ENCODE measurements at places on chromosomes 4 and X.
A peak's percentile ranks its signal among the peaks of the same experiment; 100 is the strongest.

DNA sequence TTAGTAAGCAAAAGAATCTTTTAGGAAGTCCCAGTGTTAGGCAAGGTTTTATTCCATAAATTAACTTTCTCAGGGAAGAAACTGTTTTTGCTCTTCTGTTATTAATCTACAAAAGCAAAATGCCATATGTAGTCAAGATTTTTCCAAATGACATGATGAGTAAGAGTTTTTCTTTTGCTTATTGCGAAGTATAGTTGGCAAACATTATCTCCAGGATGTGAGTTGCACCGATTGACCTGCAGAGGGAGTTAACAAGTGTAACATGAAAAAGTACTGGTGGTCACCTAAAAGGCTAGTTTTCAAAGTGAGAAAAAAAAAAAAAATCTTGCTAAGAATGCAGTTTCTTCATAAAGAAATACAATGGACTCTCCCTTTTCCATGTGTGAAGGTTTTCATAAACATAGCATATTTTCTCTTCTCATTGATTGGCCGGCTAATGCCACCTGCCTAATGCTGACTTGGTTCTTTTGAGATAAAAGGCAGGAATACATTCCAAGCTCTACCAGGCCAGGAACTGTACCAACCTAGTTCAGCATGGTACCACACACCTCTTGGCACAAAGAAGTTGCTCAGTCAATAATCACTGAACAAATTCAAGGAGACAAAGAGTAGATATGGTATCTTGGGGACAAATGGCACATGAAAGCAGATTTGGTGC is 100.2 kb downstream of the LNX1 start:
- peak; percentile 95 for DNase-seq

DNA sequence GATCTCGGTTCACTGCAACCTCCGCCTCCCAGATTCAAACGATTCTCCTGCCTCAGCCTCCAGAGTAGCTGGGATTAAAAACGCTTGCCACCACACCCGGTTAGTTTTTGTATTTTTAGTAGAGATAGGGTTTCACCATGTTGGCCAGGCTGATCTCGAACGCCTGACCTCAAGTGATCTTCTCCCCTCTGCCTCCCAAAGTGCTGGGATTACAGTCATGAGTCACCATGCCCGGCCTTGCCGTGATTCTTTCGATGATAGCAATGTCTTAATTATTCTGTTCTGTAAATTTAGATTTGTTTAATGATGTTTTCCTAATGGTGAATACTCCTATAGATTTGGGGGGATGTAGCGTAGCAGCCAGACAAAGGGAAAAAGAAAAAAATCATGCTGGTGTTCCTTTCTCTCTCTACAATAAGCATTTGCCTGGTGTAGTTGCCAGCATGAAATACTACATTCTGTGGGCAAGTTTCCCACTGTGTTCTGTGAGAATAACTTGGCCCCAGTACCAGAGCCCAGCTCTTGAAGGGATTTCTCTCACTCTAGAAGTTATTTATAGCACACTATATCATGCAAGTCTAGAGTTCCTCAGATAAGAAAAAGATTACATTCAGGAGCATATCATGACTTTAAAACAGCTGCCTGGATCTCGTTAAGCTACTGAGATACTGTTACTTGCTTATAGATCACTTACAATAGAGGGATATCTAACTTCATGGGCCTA is 15.4 kb downstream of the NIPAL1 start:
- DNase-seq = no peak

- no peak for DNase-seq
Measured at GRCh38 chrX:153805436-153805835, 11.0 kb downstream of the SSR4 start.

- no peak for DNase-seq
Measured at GRCh38 chr4:148229028-148229427, 213.2 kb downstream of the NR3C2 start.

DNA sequence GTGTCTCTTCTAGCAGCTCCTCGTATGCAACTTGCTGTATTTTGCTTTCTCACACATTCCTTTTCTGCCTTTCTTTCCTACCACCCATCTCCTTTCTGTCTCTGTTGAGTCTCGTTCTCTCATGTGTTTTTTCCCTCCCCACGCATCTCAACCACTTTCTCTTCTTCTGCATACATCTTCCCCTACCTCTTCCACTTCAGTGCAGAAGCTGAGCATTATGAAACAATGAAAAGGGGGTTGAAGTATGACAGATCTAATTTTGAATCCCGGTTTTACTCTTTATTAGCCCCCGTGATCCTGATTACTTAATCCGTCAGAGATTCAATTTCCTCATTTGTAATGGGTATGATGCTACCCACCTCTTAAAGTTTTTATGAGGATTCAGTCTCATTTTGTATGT is 7.3 kb downstream of the FAM241A start:
- DNase-seq = no peak

DNA sequence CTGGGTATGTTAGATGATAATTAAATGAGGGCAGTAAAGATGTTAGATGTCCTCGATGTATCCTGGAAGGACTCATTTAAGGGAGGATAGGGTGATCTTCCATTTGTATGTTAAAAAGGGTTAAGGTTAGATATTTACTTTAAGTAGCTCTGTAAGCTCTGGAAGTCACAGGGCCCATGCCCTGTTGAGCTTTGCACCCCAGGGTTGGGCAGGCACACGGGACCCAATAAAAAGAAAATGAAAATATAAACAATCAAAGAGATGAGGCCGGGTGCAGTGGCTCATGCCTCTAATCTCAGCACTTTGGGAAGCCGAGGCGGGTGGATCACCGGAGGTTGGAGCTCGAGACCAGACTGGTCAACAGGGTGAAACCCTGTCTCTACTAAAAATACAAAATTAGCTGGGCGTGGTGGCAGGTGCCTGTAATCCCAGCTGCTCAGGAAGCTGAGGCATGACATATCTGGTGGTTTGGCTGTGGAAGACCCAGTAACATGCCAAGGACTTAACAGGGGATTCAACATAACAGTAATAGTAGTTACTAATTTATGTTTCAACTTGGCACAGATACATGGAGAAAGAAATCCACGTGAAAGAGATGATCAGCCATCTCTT is 16.9 kb upstream of the PHEX start:
- no peak for DNase-seq

- no peak for DNase-seq
Measured at GRCh38 chr4:22031423-22031822, 82.9 kb upstream of the KCNIP4 start.

GRCh38 chrX:150848914-150849365 is 49.5 kb downstream of the CD99L2 start:
- no peak for DNase-seq

DNA sequence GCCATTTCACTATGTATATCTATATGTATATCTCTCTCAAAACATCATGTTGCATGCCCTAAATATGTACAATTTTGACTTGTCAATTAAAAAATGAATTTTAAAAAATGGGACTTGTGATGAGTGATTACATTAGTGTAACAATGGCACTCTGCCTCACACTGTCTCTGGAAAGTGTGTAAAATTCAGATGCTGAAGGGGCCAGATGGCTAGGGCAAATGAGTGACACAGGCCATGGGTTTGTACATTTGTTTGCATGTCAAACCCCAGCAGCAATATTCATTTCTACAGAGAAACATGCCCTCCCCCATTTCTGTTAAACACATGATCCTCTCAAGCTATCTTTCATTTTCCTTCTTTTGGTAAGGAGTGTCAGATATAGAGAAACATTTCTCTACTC is 8.1 kb downstream of the SCARB2 start:
- no peak for DNase-seq

DNA sequence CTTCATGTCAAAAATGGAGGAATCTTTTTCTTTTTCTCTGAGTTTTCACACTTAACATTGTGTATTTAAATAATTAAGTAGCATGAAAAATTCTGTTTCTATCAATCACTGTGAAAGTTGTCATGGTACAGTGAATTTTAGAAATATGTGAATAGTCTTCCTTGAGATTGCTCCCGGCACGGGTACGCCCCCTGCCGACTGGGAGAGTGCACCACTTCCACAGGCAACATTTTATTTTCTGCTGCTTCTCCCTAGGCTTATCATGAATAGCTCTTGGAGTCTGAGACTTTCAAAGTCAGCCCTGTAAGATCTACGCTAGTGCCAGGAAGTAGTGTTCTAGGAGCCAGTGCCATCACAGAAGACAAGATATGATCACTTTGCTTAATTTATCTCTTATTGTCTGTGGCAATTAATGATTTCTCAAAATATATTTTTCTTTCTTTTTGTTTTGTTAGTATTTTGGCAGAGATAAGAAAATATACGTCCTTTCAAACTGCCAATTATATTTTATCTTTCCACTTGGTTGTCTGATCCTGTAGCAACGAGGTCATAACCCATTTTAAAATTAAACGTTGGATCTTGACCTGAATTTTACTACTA is 763.8 kb upstream of the AADAT start:
- DNase-seq = no peak

DNA sequence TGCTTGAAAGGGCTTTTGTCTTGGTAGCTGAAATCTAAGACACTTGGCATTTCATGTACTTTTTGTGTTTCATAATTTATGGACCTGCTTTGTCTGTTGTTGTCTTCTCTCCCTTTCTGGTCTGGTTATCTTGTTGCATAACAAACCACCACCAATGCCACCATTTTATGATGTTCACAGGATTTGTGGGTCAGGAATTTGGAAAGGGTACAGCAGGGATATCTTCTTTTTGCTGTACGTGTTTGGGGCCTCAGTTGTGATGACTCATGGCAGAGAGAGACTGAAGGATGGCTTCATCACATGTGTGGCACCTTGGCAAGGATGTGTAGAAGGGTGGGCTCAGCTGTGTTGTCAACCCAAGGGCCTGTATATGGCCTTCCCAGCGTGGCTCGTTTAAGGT is 35.2 kb downstream of the KDM6A start:
- DNase-seq = no peak

DNA sequence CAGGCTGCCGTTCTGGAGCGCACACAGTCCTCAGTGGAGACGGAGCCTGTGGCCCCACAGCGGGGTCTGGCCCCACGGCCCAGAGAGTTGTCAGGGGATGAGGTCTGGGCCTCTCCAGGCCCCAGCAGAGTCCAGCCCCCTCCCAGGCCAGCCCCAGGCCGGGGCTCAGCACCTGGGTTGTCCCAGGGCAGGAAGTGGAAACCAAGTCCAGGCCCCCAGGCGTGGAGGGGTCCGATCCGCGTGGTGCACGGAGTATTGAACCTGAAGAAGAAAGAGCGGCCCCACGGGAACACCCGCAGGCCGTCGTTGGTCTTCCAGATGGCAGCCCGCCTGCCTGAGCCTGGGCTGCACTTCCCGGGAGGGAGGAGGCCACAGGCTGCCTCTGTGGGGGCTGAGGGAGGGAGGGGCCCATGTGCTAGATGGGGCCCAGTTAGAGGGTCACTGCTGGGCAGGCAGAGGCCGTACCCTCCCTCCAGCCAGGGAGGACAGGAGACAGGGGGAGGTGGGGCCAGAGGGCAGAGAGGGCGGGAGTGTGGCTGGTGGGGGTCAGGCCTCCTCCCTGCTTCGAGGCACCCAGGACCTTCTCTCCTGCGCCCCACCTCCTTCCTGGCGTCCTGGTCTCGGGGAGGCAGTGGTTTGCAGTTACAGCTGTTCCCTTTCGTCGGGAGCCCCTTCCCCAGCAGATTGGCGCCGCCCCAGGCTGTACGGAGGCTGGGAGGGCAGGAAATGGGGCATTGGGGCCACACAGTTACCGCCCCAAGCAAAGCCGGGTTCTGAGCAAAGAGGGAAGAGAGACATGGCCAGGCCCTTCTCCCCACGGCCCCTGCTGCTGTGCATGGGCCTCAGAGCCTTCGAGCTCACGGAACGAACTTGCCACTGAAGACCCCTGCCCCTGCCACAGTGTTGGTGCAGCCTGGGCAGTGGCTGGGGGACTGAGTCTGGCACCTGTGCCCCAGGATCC is 8.1 kb downstream of the HGFAC start:
- no peak for DNase-seq

DNA sequence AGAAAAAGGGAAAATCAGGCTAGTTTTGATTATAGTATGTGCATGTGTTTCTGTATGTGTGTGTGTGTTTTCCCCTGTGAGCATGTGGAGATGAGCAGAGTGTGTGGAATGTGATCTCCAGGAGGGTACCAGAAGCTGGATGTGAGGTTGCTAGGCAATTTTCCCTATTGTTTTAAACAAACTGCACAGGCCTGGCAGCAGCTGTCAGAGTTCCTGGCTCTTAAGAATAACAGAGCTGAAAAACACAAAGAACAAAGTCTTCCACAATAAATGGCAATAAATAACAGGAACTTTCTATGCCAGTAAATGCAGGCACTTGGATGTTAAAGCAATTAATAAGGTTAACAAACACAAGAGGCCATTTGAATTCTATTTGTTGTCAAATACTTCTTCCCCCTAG is 344.6 kb upstream of the CTSO start:
- peak; percentile 76 for DNase-seq

GRCh38 chrX:20382518-20383297 is 116.0 kb upstream of the RPS6KA3 start:
- DNase-seq = no peak

GRCh38 chr4:72358483-72358882 is 210.5 kb downstream of the ADAMTS3 start:
- no peak for DNase-seq

GRCh38 chrX:15686818-15687685 is 22.4 kb upstream of the CLTRN start:
- DNase-seq = peak; percentile 23

GRCh38 chr4:14446311-14446710 is 556.0 kb upstream of the CPEB2 start:
- no peak for DNase-seq

GRCh38 chr4:7058792-7059191 is 9.1 kb downstream of the GRPEL1 start:
- no peak for DNase-seq

GRCh38 chrX:57282568-57282967 is 3.9 kb upstream of the FAAH2 start:
- DNase-seq = no peak

DNA sequence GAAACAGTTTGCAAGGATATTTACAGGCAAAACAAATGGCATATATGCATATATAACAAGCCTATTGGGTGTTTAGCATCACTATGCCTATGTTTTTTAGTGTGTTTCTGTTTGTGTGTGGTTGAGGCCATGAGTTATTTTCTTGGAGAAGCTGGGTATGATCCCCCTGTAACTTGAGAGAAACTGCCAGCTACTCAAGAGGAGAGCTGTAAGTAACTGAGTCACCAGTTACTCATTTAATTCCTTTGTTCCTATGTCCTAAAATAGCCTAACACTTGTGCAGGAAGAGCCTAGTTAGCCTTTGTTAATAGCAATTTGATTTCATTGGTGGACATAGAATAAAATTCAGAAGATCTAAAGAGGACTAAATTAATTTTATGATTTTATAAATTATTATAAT is 79.1 kb downstream of the PWWP3B start:
- DNase-seq = no peak

DNA sequence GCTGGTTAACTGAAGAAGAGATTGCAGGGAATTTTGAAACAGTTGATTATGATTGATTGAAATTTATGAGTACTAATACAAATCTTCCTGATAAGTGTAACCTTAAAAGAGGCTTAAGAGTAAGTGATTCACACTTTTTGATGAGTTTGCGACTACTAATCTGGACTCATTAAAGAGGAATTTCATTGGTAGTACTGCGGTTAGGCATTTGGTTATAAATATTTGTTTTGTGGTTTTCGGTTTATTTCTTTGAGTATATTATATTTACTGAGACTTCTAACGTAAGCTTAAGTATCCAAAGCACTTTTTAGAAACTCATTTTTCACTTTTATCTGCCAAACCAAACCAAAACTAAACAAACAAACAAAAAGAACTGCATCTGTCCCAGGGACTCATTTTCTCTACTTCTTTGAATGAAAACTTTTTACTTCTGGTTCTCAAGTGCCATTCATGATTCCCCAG is 20.7 kb downstream of the SLIT2 start:
- no peak for DNase-seq

- DNase-seq = no peak
Measured at GRCh38 chrX:8955511-8955910, 78.4 kb downstream of the FAM9B start.
